ENCODE measurements at places on chromosomes 1 and 21. TPM values are rescaled to one million over a fixed set of nuclear protein-coding genes. Genes with fewer than 3 reads are reported as not detected.

Gene NTMT2
- total RNA-seq = not detected

Gene SLC25A24
- 32.0 TPM for total RNA-seq

Gene DENND4B
- 19.1 TPM for total RNA-seq

Gene RCC2
- total RNA-seq = 41.8 TPM

Gene NOS1AP
- total RNA-seq = not detected

Data from pericardium fibroblast (primary cell).